ENCODE measurements at places on chromosomes 6 and 20.

DNA sequence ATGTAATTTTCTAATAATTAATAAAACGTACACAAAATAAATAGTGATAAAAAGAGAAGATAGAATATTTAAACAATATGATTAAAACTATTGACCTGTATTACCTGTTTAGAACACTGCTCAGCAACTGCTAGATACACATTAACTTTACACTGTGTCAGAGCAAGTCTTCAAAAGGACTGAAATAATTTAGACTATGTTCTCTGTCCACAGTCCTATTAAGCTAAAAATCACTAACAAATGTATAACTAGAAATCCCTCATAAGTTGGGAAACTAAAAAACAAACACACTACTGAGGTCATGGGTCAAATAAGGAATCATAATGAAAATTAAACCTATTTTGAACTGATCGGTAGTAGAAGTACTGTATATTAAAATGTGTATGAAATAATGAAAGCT is 181.7 kb downstream of the QKI start:
- no peak for DNase-seq

GRCh38 chr6:4885341-4885933 is 109.2 kb downstream of the CDYL start:
- no peak for DNase-seq

GRCh38 chr6:93238632-93239031 is 180.7 kb downstream of the EPHA7 start:
- DNase-seq, result no peak

GRCh38 chr20:19764207-19764606 is 6.1 kb downstream of the RIN2 start:
- DNase-seq, result no peak

GRCh38 chr20:48490961-48491831 is 336.6 kb downstream of the PREX1 start:
- no peak for DNase-seq

DNA sequence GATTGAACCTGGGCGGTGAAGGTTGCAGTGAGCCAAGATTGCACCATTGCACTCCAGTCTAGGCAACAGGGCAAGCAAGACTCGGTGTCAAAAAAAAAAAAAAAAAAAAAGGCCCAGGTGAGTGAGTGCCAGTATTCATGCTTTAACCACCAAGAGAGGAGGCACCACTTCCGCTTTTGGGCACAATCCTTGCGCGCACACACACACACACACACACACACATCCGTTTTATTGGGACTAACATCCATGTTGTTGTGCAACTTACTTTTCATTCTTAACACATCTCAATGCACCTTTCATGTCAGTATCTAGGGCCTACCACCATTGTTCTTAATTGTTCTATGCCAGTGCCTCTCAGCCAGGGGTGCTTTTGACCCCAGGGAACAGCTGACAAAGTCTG is 263.0 kb downstream of the CDC5L start:
- no peak for DNase-seq

DNA sequence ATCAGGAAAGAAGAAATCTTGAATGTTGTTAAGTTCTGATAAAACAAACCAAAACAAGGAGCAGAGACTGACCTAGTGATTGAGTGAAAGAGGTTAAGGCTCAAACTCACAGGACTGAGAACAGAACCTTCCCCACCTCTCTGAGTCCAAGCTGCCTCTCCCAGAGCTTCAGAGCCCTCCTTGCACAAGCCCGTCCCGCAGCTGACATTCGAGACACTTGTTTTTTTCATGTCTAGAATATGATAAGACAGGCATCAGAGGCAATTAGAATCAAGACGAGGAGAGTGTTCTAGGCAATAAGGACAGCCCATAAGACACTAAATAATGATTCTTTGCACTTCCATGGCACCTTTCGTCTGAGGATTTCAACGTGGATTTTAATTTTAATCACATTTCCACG is 140.6 kb downstream of the PXDC1 start:
- no peak for DNase-seq

GRCh38 chr20:56781108-56781739 is 152.1 kb downstream of the TFAP2C start:
- DNase-seq, result no peak

DNA sequence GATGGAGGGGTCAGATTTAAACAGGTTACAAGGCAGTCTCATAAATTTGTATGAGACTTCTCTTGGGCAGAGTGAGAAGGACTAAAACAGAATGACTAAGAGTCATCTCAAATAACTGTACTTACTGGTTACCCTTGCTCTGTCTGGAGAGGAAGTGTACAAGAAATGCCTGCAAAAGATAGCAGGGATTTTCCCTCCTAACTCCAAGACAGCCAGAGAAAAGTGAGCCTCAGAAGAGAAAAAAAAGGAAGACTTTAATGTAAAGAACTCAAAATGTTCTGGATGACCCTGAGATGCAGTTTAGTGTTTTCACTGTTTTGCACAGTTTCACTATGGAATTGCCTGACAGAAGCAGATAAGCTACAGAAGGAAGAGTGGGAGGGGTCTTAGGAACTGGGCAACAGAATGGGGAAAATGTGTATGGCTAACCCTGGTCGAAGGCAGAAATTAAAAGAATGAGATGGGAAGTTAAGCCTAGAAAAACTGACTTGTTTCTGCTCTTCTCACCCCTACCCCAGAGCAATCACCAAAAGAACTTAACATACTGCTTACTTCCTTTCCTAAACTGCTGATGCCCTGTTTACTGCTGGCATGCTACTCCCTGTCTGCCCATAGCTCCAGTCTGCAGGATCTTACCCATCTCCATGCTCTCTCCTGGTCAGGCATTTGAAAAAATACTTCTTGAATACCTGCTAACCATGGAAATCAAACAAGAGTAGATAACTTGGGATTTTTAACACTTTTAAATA is 98.1 kb upstream of the MARCKS start:
- no peak for DNase-seq

- DNase-seq, result no peak
These were observed 386.0 kb upstream of the ARID1B start for GRCh38 chr6:156391061-156391672.

DNA sequence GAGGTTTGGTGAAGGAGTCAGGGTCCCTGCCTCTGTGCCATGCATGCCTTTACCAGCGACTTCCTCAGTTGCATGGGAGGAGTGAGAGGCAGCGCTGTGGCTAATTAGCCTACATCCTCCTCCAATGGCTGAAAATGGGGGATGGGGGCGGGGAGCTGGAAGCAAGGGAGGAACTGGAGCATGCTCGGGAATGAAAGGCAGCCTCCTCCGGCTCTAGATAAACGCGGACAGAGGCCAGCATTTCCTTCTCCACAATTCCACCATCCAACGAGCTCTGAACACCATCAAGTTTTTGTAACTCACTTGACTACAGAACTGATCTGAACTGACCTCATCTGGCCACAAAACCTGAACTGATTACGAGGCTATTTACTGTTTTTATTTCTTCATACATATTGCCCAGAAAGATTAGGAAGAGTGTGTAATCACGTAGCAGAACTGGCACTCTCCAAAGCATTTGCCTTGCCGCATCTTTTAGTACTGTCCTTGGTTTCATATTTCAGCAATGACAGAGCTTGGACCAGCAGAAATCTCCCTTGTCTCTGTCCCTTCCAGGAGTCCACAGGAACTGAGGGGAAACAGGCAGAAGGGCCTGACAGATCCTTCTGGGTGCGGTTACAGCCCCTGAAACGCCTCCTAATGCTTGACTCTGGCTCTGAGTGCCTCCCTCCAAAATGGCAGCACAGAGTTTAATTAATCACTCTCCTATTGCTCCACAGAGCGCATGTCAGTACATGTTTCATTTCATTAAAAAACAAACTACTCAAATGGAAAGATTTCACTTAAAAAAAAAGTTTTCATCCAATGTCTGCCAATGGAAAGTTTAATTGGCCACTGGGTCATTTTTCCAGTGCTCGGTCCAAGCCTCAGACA is 58.2 kb upstream of the TRAF3IP2 start:
- DNase-seq, result no peak

DNA sequence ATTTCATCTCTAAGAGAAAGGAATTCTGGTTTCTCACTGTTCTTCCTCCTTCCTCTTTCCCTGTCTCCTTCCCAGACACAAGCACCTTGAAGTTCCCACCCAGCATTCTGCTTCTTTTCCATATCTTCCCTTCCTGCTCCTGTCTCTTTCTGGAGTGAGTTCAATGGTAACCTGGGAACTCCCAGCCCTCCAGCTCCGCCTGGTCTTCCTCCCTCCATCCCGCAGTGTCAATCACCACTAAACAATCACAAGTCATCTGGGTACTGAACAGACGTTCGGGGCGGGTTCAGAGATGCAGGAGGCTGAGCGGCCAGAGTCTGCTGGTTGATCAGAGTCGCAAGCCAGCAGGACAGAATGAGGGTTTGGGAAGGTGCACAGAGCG is 7.7 kb downstream of the TTBK1 start:
- no peak for DNase-seq

GRCh38 chr6:35419417-35419816 is 32.7 kb upstream of the FANCE start:
- no peak for DNase-seq

GRCh38 chr20:47854687-47855212 is 69.5 kb upstream of the SULF2 start:
- no peak for DNase-seq

DNA sequence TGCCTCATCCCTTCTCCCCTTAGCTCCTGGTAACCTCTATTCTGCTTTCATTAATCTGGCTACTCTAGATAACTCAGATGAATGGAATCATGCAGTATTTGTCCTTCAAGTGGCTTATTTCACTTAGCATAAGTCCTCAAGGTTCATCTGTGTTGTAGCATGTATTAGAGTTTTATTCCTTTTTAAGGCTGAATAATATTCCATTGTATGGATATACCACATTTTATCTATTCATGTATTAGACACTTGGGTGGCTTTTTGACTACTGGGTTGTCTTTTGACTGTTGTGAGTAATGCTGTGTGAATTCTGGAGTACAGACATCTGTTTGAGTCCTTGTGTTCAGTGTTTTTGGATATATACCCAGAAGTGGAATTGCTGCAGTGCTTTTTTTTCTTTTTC is 58.4 kb downstream of the PHF20 start:
- no peak for DNase-seq

- DNase-seq, result no peak
These were observed 607.3 kb upstream of the CITED2 start for GRCh38 chr6:139981768-139982181.

DNA sequence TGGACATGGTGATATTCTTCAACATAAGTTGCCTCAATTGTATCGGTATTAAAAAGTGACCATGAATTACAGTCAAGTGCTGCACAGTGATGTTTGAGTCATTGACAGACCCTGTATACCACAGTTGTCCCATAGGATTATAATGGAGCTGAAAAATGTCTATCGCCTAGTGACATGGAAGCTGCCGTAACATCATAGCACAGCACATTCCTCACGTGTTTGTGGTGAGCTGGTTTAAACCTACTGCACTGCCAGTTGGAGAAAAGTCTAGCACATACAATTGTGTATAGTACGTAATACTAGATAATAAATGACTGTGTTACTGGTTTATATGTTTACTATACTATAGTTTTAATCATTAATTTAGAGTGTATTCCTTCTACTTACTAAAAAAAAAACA is 150.2 kb downstream of the CDH26 start:
- DNase-seq, result no peak

DNA sequence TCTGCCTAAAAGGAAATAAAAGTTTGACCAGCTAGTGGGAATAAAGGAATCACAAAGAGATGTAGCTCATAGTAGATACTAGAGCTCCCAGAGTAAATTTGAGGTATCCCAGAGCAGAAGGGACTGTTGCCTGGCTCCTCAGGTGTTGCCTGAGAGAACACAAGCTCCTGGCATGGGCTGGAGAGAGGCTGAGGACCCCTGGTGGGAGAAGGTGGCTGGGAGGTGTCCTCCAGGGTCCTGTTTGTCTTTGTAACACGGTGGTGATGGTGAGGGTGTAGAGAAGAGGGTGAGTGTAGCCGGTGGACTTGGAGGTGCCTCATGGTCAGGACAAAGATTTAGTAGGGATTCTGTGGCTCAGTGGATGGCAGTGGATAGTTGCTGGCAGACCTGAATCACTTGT is 28.1 kb upstream of the NNAT start:
- no peak for DNase-seq

DNA sequence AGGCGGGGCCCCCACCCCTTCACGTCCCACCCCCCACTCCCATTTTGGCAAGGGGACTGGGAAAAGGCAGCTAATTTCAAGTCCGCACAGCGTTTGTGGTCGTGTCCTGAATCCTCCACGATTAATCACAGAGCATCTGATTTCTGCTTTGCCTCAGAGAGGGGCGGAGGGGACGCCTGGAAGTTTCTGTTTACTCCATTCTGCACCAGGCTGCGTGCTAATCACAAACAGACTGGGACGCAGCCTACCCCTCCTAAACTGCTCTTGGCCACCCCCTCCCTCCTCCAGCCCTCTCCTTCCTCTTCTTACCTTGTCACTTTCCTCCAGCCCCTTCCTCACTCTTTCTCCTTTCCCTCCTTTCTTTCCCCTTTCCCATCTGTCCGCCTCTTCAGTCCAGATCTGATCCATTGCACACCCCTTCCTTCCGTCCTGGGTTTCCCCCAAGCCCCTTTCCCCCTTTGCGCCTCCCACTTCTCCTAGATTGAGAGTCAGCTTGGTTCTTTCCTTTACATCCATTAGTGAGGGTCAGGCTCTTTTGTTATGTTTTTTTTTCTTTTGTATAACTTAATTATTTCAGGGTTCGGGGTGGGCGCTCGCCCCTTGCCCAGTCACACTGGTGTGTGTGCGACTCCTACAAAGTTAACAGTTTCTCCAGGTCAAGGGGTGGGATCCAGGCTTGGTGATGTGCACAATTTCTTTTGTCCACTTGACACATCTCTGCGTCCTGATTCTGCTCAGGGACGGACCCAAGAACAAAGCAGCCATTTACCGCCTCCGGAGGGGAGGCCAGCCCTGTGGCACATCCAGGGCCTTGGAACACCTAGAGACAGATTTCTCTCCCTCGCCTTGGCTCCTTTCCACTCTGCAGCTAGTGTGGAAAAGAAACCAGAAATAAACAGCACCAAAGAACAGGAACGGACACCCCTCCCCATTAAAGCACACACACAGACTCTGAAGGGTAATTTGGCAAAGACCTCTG is 520 bp upstream of the RIPOR3 start:
- no peak for DNase-seq

DNA sequence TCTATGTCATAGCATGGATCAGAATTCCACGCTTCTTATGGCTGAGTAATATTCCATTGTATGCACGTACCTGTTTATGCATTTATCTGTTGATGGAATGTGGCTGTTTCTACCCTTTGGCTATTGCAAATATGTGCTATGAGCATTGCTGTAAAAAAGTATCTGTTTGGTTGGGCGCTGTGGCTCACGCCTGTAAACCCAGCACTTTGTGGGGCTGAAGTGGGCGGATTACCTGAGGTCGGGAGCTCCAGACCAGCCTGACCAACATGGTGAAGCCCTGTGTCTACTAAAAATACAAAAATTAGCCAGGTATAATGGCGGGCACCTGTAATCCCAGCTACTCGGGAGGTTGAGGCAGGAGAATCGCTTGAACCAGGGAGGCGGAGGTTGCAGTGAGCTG is 182.4 kb downstream of the BCAS1 start:
- DNase-seq, result no peak

- DNase-seq, result no peak
These were observed 460.3 kb downstream of the UTRN start for GRCh38 chr6:144745439-144745838.

GRCh38 chr6:79082304-79082703 is 4.2 kb upstream of the PHIP start:
- DNase-seq, result no peak

GRCh38 chr20:45857882-45858216 is 435 bp downstream of the ZSWIM3 start:
- no peak for DNase-seq
